ENCODE measurements at places on chromosomes 6 and 20.
A peak's percentile ranks its signal among the peaks of the same experiment; 100 is the strongest.

GRCh38 chr6:69106511-69106910, 471.4 kb downstream of the ADGRB3 start:
- DNase-seq = no peak

- DNase-seq = peak; percentile 81
Measured at GRCh38 chr6:44223319-44224028, at the start of gene SLC29A1. TSS of gene SLC29A1 (plus strand) at chr6:44223595. CDS start at chr6:44227314, 3,719 bp downstream.

- no peak for DNase-seq
Measured at GRCh38 chr6:79946272-79947190, 822 bp downstream of the ELOVL4 start.

DNA sequence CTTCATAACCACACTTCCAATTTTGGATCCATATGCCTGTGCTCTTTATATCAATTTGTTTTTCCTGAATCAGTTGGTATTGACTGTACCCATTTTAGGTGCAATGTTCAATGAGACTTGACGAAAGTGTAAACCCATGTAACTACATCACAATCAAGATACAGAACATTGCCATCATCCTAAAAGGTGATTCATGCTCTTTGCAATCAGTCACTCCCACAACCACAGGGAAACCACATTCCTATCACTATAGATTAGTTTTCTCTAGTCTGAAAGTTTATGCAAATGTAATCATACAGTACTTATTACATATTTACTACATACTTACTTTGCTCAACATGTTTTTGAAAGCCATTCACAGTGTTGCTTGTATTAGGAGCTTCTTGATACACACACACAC, 167.4 kb downstream of the ADGRG6 start:
- DNase-seq = no peak

- DNase-seq = no peak
Measured at GRCh38 chr6:145199961-145200360, 535.4 kb downstream of the EPM2A start.

GRCh38 chr6:55918639-55919038, 43.2 kb upstream of the BMP5 start:
- DNase-seq = no peak

- DNase-seq = no peak
Measured at GRCh38 chr20:54601831-54602515, 126.6 kb downstream of the DOK5 start.

DNA sequence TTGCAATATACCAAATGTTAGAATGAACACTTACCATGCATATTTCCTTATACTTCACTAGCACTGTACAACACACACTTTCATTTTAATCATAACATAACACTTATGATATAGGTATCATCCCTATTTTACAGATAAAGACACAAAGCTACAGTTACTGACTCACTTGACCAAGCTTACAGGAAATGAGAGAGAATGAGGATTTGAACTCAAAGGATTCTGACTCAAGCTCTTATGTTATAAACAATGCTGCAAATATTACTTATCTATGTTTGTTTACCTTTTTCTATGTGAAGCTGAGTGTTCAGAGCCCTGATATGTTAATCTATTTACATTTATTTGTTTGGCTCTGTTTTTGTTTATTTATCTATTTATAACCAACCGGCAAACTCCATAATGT, 245.4 kb downstream of the PTPRK start:
- DNase-seq = no peak

GRCh38 chr6:111894272-111894671, 21.0 kb upstream of the FYN start:
- no peak for DNase-seq

DNA sequence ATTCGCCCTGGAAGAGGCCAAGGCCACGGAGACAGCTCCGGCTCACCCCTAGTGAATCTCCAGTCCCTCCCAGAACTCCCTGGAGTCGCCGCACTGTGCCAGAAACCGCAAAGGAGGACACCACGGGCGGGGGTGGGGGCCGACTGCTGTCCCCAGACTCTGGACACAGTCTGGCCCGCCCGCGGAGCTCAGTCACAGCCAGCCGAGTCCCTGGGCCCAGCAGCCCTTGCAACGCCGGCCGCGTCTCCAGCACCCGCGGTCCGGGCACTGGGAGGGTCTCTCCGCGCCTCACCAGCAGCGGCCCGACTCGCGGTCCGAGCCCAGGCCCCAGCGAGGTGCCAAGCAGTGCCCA, 518 bp downstream of the PEX6 start:
- peak; percentile 38 for DNase-seq

- no peak for DNase-seq
Measured at GRCh38 chr6:108596956-108597355, 36.2 kb downstream of the FOXO3 start.

DNA sequence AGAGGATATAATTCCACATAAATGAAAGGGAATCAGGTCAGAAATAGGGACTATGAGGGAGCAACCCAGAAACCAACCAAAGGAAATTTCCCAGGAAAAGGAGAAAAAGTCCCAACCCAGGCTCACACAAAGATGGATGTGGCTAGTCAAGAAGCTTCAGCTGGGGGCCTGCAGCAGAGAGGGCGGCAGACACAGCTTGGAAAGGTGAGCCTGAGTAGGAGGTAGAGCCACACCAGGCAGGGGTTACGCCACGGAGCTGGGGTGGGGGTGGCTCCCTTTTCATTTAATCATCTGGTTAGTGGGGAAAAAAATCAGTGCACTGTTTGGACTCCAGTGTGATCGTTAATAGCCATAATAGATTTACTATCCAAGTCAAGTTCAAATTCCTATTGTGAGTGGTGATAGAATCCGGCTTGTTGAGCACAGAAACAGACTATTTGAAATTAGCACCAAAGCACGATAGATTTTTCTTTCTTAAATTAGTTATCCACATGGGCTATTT, 220.6 kb downstream of the TPBG start:
- DNase-seq = no peak

- DNase-seq = no peak
Measured at GRCh38 chr6:153003366-153003690, 819 bp upstream of the MTRF1L start.

GRCh38 chr6:118514689-118515088, 33.4 kb upstream of the PLN start:
- peak; percentile 47 for DNase-seq

DNA sequence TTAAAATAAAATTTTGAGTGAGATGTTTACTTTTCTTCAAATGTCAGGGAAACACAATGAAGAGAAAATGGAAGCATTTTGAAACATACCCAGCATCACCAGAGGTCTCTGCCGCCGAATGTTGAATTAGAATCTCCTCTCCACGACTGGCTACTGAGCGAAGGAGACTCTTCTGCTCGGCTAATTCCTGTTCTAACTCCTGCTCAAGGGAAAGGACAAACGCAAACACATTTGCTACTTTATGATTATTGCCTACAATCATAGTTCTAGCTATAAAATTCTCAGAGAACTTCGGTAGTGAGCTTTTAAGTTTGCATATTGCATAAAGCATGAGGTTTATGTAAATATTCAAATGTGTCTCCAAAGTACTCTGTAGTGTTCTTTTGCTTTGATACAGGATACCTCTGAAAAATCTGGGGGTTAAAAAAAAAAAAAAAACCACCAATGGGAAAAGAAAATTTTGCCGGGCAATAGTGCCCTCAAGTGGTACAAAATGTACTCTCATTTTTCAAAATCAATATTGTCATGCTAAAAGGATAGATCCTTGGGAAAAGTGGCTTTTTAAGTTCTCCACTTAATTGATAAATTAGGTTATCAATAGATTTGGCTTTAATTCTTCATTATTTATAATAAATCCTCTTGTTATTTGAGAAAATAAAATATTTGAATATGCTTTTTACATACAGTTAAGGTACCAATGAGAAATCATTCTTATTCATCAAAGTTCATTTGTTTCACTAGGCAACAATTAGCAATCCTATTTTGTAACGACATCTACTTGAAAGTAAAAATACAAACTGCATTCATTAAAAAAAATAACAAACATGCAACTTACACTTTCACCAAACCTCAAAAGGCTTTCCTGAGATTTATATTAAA, 369.0 kb downstream of the SYNE1 start:
- DNase-seq = no peak

DNA sequence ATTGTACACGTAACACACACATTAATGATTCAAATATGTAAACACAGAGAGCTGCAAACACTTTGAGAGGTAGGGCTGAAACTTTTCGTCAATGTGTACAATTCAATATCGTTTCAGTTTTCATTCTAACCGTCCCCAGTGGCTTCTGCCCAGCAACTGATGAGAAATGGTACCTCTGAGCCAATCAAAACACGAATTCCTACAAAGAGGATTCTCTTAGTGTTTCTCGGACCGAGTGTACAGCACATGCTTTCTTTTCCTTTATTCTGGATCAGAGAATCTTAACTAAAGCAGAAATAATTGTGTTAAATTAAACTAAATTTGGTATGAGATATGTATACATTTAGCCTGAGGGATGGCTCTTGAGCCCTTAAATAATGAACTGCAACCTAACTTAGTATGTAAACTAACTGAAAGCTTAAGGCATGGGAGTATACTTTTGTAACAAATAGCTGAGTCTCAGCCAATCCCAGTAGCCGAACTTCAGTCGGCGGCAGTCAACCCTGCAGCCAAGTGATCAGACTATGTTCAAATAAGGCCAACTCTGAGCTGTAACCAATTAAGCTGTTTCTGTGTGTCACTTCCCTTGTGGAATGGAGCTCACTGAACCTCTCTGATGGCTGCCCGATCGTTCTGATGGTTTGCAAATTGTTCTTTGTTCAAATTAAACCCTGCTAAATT, 16.1 kb downstream of the BTN2A1 start:
- peak; percentile 77 for DNase-seq

GRCh38 chr6:135884136-135884535, 32.6 kb downstream of the PDE7B start:
- DNase-seq = no peak

- no peak for DNase-seq
Measured at GRCh38 chr20:63162206-63162795, 53.6 kb downstream of the YTHDF1 start.

- DNase-seq = no peak
Measured at GRCh38 chr20:19104186-19104585, 108.3 kb upstream of the SLC24A3 start.

DNA sequence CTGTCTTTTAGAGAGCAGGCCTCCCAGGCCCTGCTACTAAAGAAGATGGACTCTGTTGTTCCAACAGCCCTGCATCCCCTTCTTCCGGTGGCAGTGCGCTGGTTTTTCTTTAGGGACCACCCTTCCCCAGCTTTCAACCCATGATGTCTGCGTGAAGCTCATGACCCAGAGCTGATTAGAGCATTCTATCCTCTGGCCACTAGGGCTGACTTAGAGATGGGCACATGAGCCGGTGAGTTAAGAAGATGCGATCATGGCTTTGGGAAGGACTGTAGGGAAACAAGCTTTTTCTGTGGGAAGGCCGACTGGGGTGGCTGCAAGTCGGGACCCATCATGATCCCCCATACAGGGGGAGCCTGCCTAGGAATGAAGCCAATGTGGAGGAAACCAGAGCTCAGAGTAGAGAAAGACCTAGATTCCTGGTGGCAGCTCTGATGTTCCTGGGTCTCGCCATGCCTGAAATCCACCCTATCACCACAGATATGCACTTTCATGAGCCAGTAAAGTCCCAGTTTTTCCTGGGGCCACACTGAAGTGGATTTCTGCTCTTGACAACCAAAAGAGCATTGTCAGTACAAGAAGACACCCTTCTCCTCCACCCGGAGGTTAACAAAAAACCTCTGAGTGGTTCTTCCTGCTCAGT, 29.1 kb upstream of the STX16 start:
- peak; percentile 2 for DNase-seq

- no peak for DNase-seq
Measured at GRCh38 chr6:73631849-73632248, 21.9 kb downstream of the SLC17A5 start.

GRCh38 chr20:59424976-59425375, 124.6 kb downstream of the EDN3 start:
- DNase-seq = no peak

DNA sequence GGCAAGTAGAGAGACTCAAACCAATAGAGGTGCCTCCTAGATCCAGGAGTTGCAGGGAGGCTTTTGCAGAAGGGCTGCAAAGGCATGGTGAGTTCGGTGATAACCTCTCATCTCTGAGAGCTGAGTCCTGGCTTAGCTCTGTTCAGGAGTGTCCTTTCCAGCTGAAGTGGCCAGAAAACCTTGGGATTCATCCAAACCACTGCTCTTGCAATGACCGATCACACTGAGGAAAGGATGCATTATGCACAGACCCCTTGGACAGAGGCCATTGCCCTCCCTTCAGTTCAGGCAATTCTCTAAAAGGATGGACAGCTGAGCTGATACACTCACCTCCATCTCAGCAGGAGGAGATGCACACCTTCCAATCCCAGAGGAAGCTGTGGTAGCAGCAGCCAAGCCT, 158.8 kb upstream of the ENPP5 start:
- DNase-seq = no peak

GRCh38 chr6:39876111-39876510, 58.2 kb downstream of the MOCS1 start:
- no peak for DNase-seq

GRCh38 chr6:46014511-46015118, 1.0 kb downstream of the CLIC5 start:
- DNase-seq = peak; percentile 32

- no peak for DNase-seq
Measured at GRCh38 chr6:51249798-51250197, 431.1 kb downstream of the TFAP2B start.

DNA sequence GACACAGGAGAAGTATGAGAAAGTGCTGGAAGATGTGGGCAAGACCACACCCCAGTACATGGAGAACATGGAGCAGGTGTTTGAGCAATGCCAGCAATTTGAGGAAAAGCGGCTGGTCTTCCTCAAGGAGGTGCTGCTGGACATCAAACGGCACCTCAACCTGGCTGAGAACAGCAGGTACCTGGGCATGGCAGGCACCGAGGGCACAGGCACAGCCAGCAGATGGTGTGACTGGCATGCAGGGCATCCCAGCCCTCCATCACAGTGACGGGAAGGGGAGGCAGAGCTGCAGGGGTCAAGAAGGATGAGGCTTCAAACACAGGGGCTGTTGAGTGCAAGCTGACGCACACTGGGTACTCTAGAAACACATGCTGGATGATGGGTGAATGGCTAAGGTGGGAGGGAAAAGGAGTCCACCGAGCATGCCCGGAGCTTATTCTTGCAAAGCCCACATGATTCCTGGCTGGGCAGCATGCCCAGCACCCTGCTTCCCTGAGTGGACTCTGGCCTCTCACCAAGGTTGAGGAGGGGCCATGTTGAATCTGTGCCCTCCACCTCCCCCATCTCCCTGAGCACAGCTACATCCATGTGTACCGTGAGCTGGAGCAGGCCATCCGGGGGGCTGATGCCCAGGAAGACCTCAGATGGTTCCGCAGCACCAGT, 26.3 kb downstream of the SPDEF start:
- no peak for DNase-seq

DNA sequence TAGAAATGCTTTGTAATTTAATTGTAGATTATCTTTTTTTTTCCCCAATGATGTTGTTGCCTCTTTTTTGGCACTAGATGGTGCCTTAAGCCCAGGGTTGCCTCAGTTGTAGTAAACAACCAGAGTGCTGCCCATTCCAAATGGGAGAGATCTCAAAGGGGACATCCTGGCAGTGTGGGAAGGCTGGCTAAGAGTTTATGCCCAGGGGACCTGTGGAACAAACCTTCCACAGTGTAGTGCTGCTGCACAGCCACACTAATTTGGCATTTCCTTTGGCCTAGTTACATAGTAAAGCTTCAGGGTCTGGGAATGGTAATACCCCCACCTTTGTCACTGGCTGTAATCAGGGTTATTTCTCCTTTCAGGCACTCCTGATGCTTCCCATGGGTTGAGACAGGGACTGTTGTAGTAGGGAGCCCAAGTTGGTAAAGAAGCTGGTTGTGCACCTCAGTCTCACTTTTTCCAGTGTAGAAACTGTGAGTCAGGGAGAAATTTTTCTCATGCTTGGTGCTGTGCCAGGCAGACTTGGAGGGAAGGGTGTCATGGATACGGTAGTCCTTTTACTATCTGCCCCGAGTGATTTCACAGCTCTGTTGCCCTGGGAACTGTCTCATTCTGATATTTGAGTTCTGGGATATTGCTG, 177.8 kb upstream of the ECI2 start:
- DNase-seq = peak; percentile 61

Data from left cardiac atrium (tissue), 4 donors.